ENCODE measurements at places on chromosomes 2 and 18. TPM values are rescaled to one million over a fixed set of nuclear protein-coding genes. Genes with fewer than 3 reads are reported as not detected.

The INHA gene
- 0.19 TPM for total RNA-seq

The GKN2 gene
- not detected for total RNA-seq

The MAB21L4 gene
- not detected for total RNA-seq

The UGT1A10 gene
- not detected for total RNA-seq

The LGALSL gene
- 3.1 TPM for total RNA-seq

The ANKRD23 gene
- 0.45 TPM for total RNA-seq

The BMP10 gene
- total RNA-seq: not detected

The SLC40A1 gene
- 11.5 TPM for total RNA-seq

The GPR35 gene
- under 0.01 TPM for total RNA-seq

The IL1RN gene
- total RNA-seq: not detected

The ANKRD29 gene
- 0.85 TPM for total RNA-seq

The ACKR3 gene
- total RNA-seq: 14.4 TPM

The MPP4 gene
- total RNA-seq: 8.9 TPM

The BIRC6 gene
- 131 TPM for total RNA-seq

The FSHR gene
- not detected for total RNA-seq

The FOSL2 gene
- 57.5 TPM for total RNA-seq

The SCYGR8 gene
- total RNA-seq: not detected

The KLHL41 gene
- total RNA-seq: 0.09 TPM

The C2orf68 gene
- 13.7 TPM for total RNA-seq

The CACNB4 gene
- 0.18 TPM for total RNA-seq

The UGT1A7 gene
- not detected for total RNA-seq

The R3HDM1 gene
- 4.7 TPM for total RNA-seq

The ADAM23 gene
- total RNA-seq: 18.4 TPM

The CIB4 gene
- not detected for total RNA-seq

The CCDC141 gene
- not detected for total RNA-seq

The MDH1B gene
- total RNA-seq: 0.28 TPM

The SP9 gene
- not detected for total RNA-seq

The CKAP2L gene
- total RNA-seq: 3.0 TPM

The C2orf66 gene
- total RNA-seq: 0.09 TPM

The ABCB6 gene
- 51.1 TPM for total RNA-seq
